WTC11 (cell line): ENCODE measurements at places on chromosomes 3 and 15. TPM values are rescaled to one million over a fixed set of nuclear protein-coding genes. Genes with fewer than 3 reads are reported as not detected.

Gene CCR1
- total RNA-seq: not detected in 3 replicates

Gene ZNF774
- total RNA-seq: 2.6 to 3.6 TPM (median 2.9 TPM) in 3 replicates

Gene FANCD2OS
- total RNA-seq: not detected in 3 replicates

Gene ACKR4
- total RNA-seq: not detected in 3 replicates

Gene ZNF80
- total RNA-seq: not detected in 3 replicates

Gene FBN1
- 3.3 to 5.2 TPM (median 3.7 TPM) in 3 replicates for total RNA-seq

Gene MYO1E
- 83.6 to 104 TPM (median 99.9 TPM) in 3 replicates for total RNA-seq

Gene DGKG
- total RNA-seq: 0.30 to 0.92 TPM (median 0.57 TPM) in 3 replicates

Gene UBA7
- total RNA-seq: 1.2 to 1.9 TPM (median 1.6 TPM) in 3 replicates

Gene ACTRT3
- 2.3 to 2.7 TPM (median 2.4 TPM) in 3 replicates for total RNA-seq

Gene CACNA1D
- 1.8 to 3.6 TPM (median 2.3 TPM) in 3 replicates for total RNA-seq

Gene SUMF1
- 10.2 to 11.0 TPM (median 10.4 TPM) in 3 replicates for total RNA-seq

Gene TMC3
- total RNA-seq: not detected in 3 replicates

Gene CPN2
- 0.09 to 0.14 TPM in 2 of 3 replicates, not detected in the other for total RNA-seq

Gene ZDHHC19
- 4.4 to 5.2 TPM (median 4.5 TPM) in 3 replicates for total RNA-seq
